ENCODE measurements at places on chromosomes 7 and 10.

DNA sequence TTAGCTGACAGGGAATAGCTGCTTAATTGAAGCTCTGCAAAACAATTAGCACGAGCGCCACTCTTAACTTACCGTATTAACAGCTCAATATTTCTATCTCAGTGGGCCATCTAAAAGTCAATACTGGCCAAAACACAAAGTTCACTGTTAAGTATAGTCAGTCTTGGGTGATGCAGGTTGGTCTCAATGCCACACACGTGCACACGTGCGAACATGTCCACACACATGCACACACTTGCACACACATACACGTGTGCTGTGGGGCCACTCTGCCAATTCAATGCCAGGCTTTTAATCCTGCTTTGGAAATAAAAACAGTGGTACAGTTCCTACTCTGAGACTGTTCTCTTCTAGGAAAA lies 105.1 kb downstream of the GRB10 start:
- DNase-seq = no peak

DNA sequence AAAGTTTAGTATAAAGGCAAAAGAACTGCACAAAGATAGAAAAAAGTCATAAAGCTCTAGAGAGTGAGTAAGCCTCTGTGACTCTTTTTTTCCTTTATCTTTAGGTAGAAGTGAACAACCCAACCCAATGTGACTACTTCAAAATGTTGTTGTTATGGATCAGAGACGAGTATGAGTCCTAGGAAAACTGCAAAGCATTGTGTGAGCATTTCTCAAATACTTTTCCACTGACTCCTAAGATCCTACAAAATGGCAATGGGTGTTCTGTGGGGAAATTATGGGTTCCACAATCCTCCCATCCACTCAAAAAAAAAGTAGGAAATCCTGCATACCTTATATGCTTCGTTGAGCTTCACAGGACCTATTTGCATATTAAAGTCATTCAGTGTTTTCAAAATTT lies 177.1 kb downstream of the DGKI start:
- DNase-seq = peak; percentile 57

- no peak for DNase-seq
These were observed 4.1 kb upstream of the TLX1 start for GRCh38 chr10:101126684-101127628.

DNA sequence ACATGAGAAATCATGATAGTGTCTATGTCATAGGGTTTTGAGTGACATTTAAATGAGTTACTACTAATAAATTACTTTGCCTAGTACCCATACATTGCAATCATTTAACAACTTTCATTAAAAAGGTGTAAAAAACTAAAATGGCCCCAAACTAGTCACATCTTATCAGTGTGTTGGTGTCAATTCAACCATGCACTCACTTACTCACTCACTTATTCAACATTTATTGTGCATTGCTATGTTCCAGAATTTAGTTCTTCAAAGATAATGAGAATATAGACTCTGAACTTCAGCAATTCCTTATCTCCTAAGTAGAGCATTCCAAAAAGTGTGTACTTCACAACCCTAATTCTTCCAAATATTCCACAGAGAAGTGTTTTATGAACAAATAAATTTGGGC lies 965.7 kb downstream of the REEP3 start:
- DNase-seq = no peak

GRCh38 chr7:108284349-108285002 lies 154.3 kb upstream of the LAMB4 start:
- DNase-seq = no peak

- DNase-seq = no peak
These were observed 71.9 kb upstream of the CHST15 start for GRCh38 chr10:124165311-124165710.

- DNase-seq = peak; percentile 15
These were observed 752 bp downstream of the KLF14 start for GRCh38 chr7:130732980-130733930.

DNA sequence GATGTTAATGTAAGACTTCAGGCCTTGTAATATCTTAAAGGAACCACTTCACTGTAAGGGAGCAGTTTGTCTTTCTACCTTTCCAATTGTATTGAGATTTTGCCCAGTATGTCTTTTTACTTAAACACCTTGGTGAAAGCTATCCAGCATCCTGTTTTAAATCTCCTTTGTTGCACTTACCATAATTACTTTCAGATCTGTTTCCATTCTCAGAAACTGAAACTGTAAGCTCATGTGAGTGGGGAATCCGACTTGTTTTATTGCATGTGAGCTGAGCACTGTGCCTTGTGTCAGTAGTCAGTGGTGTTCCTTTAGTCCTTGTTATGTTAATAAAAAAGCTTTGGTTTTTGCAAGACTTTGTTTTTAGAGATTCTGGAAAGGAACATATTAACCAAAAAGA lies 42.2 kb downstream of the BMPR1A start:
- DNase-seq = peak; percentile 54

GRCh38 chr7:29611941-29612544 lies 48.4 kb downstream of the PRR15 start:
- no peak for DNase-seq

DNA sequence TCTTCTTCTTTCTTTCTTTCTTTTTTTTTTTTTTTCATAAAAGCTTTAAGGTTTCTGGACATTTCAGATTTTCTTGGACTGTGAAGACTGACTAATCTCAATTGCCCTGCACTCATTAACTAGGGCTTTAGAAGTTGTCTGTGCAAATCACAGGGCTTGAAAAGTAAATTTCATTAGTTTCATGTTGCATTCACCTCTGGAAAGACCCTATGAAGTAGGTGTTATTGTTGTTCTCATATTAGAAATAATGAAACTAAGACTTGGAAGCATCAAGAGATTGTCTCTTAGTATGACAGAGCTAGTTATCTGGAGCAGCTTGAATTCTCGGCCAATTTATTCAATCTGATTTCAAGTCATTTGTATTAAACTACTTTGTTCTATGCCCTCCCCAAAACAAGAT lies 28.2 kb upstream of the SEMA3D start:
- no peak for DNase-seq
